Motor neuron (in vitro differentiated cells): ENCODE measurements at places on chromosomes 5 and 9.

GRCh38 chr9:126864771-126865170 lies 4.3 kb downstream of the ZBTB34 start:
- no peak for ATAC-seq

- ATAC-seq = peak; percentile 61
Observed at GRCh38 chr9:26334706-26335105, 557.9 kb downstream of the CAAP1 start.

DNA sequence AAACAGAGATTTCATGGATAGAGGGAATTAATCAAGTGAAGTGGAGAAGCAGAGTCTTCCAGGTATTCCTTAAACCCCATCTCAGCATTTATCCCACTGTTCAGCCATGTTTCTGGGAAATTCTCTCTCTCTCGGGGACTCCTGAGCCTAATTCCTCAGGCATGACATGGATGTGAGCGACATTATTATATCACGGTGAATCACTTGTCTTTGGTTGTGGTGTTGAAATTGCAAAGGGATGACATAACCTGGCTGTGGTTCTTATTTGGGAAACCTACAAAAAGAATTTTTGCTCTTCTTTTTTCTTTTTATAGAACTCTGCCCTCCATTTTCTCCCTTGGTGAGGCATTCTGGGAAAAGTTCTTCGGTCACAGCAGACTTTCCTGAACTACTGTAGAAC lies 457.9 kb upstream of the PTGER4 start:
- no peak for ATAC-seq

- ATAC-seq = no peak
Observed at GRCh38 chr9:4927043-4927471, 58.0 kb upstream of the JAK2 start.

DNA sequence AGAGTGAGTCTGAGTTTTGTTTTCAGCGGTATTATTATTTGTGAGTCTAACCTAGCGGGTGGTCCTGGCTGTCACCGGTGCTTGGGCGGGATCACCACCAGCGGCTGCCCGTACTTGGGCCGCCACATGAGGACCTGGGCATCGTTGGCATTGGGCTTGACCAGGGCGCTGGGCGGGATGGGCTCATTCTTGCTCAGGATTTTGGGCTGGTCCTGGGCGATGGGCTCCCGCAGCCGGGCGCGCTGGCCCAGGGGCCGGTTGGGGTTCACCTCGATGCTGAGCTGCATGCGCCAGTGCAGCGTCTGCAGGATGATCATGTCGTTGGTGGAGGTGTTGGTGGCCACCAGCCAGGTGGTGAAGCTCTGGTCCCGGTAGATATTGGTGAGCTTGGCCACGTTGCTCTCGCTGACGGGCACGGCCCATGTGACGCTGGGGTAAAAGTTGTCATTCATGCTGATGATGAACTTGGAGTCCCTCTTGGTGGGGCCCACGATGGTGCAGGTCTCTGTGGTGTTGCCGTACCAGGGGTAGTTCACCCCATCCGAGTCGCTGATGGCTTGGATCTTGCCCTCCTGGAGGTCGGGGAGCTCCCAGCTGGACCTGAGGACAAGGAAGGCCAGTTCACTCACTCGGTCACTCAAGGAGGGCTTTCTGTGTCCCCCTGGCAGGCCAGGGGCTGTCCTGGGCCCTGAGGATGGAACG lies 15.4 kb downstream of the FAM78A start:
- ATAC-seq = no peak

DNA sequence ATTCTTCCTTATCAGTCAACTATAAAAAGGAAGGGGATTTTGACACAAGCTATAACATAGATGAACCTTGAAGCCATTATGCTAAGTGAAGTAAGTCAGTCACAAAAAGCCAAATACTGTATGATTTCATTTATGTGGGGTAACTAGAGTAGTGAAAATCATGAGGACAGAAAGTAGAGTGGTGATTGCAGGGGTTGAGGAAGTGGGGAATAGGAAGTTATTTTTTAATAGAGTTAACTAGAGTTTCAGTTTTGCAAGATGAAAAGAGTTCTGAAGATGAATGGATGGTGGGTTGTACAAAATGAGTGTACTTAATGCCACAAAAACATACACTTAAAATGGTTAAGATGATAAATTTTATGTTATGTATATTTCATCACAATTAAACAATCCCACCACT lies 65.4 kb upstream of the FAM174A start:
- no peak for ATAC-seq
